ENCODE measurements at places on chromosomes 5 and 9. TPM values are rescaled to one million over a fixed set of nuclear protein-coding genes. Genes with fewer than 3 reads are reported as not detected.

LHX6 gene
- total RNA-seq, result not detected

GABRA1 gene
- total RNA-seq, result not detected

- peaks cover 35% of the 10 kb centered on the region for H3K4me1 ChIP-seq
- no peak overlapping the region for H3K27ac ChIP-seq
- no peak overlapping the region for H3K4me3 ChIP-seq
- no peaks in the 10 kb centered on the region for H3K36me3 ChIP-seq
- peak; percentile 10 for DNase-seq
Measured at GRCh38 chr9:91253488-91253887, 108.2 kb downstream of the AUH start.

LMBRD2 gene
- 12.7 TPM for total RNA-seq

- no peak overlapping the region for H3K27ac ChIP-seq
- DNase-seq, result no peak
- H3K4me1 ChIP-seq, result no peaks in the 10 kb centered on the region
- no peaks in the 10 kb centered on the region for H3K36me3 ChIP-seq
- H3K27me3 ChIP-seq, result no peaks in the 10 kb centered on the region
Measured at GRCh38 chr5:110027527-110028322, 338.0 kb downstream of the MAN2A1 start.

TTC23L gene
- total RNA-seq, result not detected

HAPLN1 gene
- 113 TPM for total RNA-seq

GRCh38 chr5:8081179-8081578 lies 212.2 kb downstream of the MTRR start:
- no peaks in the 10 kb centered on the region for H3K4me1 ChIP-seq
- H3K27me3 ChIP-seq, result no peaks in the 10 kb centered on the region
- H3K36me3 ChIP-seq, result no peaks in the 10 kb centered on the region
- no peak for DNase-seq
- H3K4me3 ChIP-seq, result no peak overlapping the region

GRCh38 chr5:131384616-131385214 lies 120.9 kb downstream of the CDC42SE2 start:
- no peak overlapping the region for H3K4me3 ChIP-seq
- no peak overlapping the region for H3K27ac ChIP-seq
- H3K36me3 ChIP-seq, result peaks cover 4% of the 10 kb centered on the region
- no peak for DNase-seq
- peaks cover 24% of the 10 kb centered on the region for H3K4me1 ChIP-seq

All from HFFc6 (cell line).